ENCODE measurements at places on chromosomes 3 and 15.

- DNase-seq: no peak
Measured at GRCh38 chr3:171346582-171347300, 113.5 kb downstream of the TNIK start.

DNA sequence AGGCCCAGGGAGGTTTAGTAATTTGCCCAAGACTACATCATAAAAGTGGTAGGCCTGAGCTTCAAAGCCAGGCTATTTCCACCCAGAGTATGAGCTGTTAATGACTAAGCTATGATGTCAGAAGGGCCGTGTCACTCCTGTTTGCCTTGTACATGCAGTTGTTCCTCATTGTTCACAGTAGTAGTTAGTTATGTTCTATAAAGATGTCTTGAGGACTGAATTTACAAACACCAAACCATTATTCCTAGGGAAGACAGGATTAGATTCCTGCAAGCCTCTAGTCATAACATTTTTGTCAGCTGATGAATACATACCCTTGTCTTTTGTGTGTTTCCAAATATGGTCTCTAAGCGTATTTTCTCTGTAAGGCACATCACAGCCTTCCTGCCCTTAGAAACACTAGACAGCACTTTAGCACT is 20.9 kb upstream of the LARS2 start:
- DNase-seq: no peak

DNA sequence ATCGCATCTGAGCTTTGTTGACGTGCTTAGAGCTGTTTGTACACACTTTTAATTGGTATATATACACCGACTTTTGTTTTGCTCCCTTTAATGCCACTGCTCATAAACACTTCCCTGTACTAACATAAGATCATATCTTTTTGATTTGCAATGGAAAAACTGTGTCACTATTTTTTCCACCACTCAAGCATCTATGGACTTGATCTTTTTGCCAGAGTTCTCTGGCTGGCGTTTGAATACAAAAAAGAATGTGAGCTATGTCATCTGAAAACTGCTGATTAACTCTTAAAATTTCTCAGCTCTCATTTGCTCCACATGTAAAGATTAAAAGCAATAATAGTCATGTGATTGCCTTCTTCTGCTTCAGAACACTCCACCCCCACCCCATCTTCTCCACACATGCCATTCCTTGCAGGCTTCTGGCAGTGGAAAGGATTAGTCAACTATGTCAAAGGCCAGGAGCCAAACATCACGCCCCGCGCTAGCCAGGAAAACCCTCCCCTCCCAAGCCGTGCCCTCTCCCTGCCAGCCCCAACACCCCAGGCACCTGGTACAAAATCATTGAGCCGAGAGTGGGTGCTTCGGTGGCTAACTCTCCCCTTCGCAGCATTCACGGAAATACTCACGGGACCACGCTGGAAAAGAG is 123.4 kb upstream of the MEF2A start:
- DNase-seq: no peak

DNA sequence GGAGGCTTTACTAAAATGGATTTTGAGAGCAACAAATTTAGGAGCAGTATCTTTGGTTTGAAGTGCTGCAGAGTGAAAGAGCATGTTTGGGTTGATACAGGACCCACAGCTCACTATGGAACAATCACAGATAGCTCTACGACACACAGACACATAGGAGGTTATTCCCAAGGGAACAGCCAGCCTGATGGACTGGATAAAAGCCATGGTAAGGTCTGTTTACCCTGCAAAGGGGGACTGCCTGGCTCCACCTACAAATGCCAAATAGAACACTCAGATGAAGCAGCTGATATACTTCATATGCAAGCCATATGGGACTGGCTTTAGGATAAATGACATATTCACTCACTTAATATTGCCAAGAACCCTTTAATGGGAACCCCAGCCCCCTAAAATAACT is 75.4 kb downstream of the CDC25A start:
- DNase-seq: no peak

DNA sequence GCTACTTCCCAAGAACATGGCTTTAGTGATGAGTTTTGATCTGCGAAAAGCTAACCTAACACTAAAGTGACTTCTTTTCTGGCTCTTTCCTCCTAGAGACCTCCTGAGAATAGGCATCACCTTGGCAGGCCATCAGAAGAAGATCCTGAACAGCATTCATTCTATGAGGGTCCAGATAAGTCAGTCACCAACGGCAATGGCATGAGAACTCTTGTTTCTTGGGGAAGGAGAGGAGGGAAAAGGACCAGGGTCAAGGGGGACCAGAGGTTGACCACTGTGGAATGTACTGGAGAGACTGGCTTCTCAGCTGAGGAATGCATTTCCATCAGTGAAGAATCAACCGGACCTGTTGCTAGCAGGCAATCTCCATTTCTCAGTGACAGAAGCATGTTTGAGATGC is 463.9 kb downstream of the EPHB1 start:
- no peak for DNase-seq

GRCh38 chr3:47012342-47013230 is 33.1 kb downstream of the NBEAL2 start:
- DNase-seq: no peak

GRCh38 chr3:167051421-167051820 is 328.7 kb downstream of the ZBBX start:
- no peak for DNase-seq

DNA sequence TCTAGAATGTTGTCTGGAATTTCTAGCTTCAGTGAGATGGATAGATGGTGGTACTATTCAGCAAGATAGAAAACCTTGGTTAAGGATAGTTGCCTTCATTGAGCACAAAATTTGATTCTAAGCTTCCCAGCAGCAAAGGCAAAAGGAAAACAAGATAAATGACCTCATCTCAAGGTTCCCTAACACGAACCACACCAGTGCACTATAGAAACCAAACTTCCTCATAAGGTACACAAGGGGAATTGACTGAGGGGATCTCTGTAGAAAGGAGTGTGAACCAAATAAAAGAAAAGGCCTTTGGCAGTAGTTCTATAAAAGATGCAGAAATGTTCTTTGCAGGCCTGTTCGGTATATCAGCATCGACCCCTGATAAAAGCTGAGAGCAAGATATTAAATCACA is 288.9 kb downstream of the SHQ1 start:
- DNase-seq: no peak

DNA sequence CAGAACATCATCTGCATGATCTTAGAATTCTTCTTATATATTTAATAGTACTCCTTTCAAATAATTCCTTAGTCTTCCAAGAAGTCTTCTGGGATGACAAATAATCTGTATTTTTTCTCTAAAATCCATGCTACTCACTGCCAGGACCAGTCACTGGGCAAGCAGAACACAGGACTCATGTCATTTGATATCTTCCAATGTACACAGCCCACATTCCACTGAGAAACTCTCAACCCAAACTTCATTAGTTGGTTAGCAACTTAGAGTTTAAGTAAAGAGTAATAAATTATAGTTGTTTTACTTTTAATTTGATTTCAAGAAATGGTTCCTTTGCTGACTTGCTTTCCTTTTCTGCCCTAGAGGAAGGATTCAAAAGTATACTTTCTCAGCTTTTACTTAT is 317.0 kb downstream of the VGLL3 start:
- no peak for DNase-seq

DNA sequence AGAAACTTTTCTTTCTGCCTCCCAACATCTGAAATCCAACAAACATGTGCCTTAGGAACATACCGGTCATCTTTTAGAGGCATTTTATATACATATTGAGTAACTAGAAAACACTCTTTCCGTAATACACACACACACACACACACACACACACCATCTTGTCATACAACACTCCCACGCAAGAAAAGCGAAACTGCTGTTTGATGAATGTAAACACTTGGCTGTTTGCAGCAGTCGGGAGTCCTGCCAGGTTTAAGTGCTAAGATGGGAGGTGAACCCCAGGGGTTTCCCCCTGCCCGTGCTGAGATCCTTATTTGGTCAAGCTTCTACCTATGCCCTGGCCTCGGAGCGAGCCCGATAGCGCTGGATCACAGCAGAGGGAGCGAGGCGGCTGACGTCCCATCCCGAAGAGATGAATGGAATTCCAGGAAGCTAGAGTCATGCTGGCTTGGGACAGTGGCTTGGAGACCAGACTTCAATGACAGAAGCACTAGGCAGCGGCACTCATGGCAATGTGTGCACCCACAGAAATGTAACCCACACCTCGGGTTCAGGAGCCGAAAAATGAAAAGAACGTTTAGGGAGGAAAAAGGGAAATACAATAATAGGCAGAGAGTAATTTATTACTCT is 1.3 kb upstream of the THBS1 start:
- DNase-seq: no peak

- peak; percentile 99 for DNase-seq
Measured at GRCh38 chr15:64162869-64163658, at the start of gene PPIB. TSS of gene PPIB (minus strand) at chr15:64163022. CDS start at chr15:64162986, 36 bp downstream.

DNA sequence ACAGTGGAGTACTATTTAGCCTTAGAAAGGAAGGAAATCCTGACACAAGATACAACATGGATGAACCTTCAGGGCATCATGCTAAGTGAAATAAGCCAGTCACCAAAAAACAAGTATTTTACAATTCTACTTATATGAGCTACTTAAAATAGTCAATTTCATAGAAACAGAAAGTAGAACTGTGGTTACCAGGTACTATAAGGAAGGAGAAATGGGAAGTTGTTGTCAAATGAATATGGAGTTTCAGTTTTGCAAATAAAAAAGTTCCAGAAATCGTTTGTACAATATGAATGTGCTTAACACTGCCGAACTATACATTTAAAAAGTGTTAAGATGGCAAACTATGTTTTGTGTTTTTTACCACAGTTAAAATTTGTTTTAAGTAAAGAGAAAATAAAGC is 26.8 kb downstream of the TRANK1 start:
- DNase-seq: no peak

All from midbrain (tissue), 1 donor.